ENCODE measurements at places on chromosomes 6 and 20.

DNA sequence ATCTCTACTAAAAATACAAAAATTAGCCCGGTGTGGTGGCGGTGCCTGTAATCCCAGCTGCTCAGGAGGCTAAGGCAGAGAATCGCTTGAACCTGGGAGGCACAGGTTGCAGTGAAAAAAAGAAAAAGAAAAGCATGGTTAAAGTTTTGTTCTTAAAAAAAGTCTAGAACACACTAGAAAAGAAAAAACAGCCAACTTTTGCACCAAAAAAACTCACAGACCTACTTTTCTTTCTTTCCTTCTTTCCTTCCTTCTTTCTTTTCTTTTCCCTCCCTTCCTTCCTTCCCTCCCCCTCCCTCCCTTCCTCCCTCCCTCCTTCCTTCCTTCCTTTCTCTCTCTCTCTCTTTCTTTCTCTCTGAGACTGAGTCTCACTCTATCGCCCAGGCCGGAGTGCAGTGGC lies 204.4 kb downstream of the BTBD9 start:
- no peak for DNase-seq

GRCh38 chr6:143676437-143677045 lies 1.2 kb upstream of the PHACTR2 start:
- DNase-seq = no peak

DNA sequence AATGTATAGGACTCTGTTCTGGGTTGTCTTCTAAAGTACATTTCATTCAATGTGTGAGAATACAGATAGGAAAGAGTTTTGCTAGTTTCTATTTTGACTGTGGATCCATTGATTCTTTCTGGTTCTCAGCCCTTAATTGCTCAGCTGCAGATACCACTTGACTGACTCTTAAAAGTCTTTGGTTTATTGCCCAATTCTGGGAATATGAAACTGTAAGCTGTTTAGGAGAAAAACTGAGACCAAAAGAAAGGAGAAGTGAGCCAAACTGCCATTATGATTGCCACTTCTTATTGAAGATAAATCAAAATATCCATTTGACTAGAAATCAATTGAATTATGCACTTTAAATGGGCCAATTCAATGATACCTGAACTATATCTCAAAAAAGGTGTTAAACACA lies 211.4 kb downstream of the ESR1 start:
- DNase-seq = no peak

GRCh38 chr6:120918137-120918536 lies 416.1 kb downstream of the TBC1D32 start:
- no peak for DNase-seq

DNA sequence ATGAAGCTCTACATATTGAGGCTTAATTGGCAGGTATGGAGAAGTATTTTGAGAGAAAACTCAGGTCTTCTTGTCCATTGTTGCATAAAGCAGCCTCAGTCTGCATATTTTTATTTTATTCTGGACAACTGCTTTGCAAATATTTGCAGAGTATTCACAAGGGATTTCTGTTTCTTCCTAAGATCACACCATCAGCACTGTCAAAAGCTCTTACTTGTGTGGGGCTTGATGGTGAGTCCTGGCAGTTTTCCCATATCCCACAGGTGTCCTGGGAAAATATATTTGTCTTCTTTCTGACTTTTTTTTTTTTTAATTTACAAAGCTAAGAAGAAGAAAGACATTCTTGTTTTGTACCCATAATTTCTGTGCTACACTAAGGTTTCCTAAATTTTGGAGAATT lies 16.9 kb upstream of the MLIP start:
- no peak for DNase-seq

DNA sequence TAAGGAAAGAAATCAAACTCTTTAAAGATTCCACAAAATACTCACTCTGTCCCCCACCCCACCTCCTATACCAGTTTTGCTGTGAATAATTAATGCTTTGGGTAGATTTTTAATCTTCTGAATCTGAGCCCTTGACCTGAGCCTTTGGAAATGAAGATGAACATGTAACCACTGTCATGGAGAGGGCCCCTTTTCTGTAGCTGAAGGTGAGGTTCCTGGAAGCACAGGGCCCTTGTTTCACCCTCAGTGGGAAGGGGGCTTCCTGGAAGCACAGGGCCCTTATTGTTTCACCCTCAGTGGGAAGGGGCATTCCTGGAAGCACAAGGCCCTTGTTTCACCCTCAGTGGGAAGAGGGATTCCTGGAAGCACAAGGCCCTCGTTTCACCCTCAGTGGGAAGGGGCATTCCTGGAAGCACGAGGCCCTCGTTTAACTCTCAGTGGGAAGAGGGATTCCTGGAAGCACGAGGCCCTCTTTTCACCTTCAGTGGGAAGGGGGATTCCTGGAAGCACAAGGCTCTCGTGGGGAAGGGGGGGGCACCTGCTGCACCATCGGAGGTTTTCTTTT lies 75.7 kb downstream of the DACT2 start:
- DNase-seq = no peak

DNA sequence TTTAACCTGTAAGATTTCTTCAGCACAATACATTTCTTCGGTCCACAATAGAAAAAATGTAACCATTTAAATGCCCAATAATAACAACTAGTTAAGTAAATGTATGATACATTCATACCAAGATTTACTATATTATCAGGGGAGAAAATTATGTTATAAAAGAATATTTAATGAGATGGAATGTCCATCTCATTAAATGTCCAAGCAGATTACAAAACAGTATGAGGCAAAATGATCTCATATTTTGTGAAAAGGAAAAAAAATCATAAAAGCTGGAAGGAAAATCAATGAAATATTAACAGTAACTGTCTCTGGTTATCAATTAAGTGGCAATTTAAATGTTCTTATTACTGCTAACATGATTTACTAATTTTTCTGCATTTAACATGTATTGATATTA lies 10.1 kb upstream of the HEY2 start:
- no peak for DNase-seq

- no peak for DNase-seq
Observed at GRCh38 chr6:157732416-157733161, 90.5 kb upstream of the SNX9 start.

DNA sequence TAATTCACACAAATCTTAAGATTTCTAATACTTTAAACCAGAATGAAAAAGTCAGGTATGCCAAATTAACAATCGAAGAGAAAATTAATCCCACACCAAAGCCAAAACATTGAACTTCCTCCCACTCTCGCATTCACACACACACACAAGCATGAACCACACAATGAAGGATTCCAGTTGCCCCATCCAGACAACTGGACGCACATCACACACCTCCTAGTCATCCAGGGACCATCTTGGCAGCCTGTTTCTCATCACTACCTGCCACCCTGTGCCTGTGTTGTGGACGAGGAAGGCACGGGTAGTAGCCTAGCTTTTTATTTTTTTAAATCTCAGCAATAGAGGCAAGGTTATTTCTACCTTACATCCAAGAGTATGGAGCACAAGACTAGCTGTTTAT lies 15.2 kb downstream of the B4GALT5 start:
- DNase-seq = no peak

DNA sequence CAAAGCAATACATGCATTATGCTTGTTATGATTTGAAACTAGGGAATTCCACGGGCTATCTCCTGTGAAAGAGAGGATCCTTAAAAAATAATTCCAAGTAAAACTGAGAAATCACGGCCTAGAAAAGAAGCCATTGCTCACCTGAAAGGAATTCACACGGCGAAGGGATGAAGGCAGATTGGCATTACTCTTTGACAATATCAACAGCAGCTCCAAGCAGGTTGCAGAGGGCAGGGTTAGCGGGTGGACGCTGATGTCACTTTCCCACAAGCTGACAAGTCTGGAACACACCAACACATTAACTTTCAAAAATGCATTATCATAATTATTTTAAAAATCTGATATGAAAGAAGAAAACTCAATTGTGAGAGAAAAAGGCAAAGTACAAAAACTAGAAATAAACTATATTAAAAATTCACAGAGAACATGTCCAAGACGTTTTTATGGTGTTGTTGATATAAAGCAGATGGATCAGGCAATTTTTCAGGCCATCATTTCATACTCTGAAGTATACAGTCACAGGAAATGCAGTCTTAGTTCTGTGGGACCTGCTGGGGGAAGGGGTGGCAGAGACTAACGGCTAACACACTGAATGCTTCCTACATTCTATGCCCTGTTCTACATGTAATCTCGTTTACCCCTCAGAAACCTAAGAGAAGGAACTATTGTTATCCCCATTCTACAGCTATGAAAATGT lies 108.3 kb downstream of the UBE3D start:
- no peak for DNase-seq

DNA sequence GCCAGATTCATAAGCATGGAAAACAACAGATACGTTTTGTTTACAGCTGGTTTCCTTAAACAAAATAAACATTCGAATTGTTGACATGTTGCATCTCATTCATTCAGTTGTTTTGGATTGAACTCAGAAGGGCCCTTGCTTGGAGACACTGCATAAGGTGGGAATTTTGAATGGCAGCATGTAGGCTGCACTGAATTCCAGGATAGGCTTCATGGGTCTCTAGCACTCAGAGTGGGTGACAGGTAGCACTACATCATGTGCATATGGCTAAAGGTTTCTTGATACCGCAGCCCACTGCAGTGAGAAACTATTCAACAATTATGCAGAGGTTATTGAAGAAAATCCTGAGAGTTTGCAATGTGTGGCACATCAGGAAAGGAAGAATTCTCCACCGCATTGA lies 1.6 kb downstream of the BEND6 start:
- DNase-seq = no peak

- no peak for DNase-seq
Observed at GRCh38 chr6:166830185-166830890, 126.0 kb downstream of the RNASET2 start.

DNA sequence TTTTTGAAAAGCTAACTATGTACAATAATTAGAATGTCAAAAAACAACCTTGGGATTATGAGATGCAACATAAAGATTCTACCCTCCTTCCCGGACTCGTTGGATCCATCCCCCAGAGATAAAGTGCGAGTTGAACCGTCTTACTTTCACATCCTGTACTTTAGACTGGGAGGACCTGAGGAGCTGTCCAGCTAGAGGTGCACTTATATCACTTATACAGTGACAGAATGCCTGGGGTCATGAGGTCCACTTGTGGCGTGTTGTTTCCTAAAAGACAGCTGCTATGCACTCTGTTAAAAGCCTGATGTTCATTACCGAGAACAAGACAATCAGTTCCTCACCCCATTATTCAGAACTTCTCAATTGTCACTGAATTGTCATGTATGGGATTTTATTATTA lies 2.1 kb downstream of the CDS2 start:
- DNase-seq = no peak

DNA sequence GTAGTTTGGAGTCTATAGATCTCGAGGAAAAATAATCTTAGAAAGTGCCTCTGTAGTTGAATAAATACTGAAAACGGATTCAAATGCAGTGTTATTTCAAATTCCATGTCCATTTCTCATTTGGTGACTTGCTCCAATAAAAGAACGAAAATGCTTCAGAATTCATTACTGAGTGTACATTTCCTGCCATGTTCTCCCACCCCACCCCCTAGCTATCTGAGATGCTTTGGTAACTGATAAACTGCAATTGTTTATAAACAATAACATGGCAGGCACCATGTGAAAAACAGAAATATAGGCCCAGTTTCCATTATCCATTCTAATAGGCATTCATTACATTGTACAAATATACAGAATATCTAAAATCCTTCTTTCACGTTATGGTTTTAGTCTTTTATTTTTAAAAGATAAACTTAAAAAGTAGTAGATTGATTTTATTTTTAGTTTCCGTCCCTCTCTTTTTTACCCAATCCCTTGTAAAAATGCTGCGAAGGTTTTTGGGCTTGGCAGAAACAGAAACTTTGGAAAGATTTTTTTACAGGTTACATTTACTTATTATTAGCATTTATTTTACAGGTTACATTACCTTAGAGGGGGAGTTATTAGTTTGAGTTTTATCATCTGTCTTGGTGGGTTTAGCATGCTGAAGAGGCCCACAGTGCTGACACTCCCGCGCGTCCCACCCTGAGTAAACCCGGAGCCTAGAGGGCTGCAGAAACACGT lies 1.5 kb downstream of the FAM162B start:
- DNase-seq = no peak

DNA sequence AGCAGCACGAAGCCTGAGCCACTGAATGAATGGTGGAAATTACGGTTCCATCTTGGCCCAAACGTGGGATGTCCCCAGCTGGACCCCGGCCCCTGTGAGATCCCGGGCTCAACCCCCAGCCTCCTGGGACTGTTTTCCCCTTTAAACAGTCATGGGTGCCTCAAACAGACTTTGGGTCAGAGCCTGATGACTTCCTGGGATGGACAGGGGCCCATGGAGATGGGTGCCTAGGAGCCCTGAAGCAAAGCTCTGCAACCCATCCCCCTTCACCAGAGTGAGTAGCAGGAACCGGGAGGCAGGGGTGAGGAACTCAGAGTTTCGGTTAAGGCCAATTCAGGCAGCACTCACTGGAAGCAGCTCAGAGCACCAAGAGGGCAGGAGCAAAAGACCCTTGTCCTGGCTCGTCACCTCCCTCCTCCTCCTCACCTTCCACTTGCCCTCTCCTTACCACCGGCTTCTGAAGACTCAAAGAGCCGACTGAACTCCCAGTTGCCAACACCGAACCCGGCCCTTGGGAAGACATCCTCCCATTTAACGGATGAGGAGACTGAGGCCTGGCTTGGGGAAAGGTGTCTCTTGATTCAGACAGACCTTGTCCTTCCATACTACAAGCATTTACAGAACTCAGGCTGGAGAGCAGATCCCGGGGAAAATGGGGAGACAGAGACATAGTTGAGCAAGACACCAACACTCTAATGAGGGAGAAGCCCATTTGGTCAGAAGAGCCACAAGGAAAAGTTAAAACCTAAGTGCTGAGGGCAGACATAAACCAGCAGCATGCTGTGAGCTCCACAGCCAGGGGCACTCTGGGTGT lies 14.9 kb upstream of the TLDC2 start:
- no peak for DNase-seq

GRCh38 chr6:21753241-21754108 lies 159.9 kb downstream of the SOX4 start:
- no peak for DNase-seq

GRCh38 chr6:9455864-9456658 lies 958.8 kb downstream of the TFAP2A start:
- no peak for DNase-seq

Measured in stimulated activated CD8-positive, alpha-beta memory T cell treated with anti-CD3 and anti-CD28 coated beads, Interleukin-4, amount 100 ng/mL, for 4 hours (primary cell).